Keratinocyte (primary cell): ENCODE measurements at places on chromosomes 6 and 20. TPM values are rescaled to one million over a fixed set of nuclear protein-coding genes. Genes with fewer than 3 reads are reported as not detected.

GRCh38 chr6:56528412-56528841, 114.3 kb downstream of the DST start:
- no peak for DNase-seq

DNA sequence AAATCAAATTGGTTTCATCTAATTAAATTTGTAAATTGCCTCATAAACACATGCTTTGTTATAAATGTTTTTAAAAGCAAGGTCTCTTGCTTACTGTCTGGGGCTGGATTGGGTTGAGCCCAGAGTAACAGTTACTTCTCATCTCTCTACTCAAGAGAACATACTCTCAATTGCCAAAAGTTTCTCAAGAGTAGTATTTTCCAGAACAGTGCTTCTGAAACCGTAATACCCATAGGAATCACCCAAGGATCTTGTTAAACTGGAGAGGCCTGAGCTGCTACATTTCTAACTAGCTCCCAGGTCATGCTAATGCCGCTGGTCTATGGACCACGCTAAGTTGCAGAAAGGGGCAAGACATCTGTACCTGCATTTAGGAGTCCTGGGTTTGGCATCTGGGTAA, 744.9 kb downstream of the PTPRT start:
- no peak for DNase-seq

Gene PRND
- polyA plus RNA-seq, result not detected in 3 replicates

DNA sequence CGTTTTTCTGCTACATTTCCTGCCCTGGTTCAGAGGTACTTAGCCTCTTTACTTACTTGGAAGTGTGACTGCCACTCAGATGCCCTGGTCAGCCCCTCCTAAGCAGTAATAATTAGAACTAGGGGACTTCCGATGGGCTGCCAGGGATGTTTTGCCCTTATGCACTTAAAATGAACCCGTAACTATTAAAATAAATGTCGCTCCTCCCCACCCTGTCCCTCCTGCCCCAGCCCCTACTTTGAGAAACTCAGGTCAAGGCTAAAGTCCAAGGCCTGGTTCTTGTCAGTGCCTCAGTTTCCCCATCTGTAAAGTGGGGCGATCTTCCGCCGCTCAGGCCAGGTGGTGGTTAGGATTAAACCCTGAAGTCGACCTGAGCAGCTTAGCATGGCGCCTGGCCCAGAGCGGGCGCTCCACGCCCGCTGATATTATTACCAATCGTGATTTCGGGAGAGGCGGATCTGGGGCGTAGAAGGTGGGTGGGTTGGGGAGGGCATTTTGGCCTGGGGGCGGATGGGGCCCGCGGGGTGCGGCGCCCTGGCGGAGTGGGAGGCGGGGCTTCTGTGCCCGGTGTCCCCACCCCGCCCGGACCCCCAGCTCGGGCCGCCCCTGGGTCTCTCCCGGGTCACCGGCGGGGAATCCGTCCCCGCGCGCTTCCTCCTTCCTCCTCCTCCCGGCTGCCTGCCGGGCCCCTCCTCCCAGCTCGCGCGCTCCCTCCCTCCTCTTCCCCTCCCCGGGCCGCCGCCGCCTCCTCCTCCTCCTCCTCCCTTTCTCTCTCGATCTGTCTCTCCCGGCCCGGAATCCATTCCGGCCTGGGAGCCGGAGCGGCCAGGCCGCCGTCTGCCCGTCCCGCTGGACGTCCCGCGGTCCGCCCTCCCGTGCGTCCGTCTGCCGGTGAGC, at the start of gene SRC:
SRC (plus strand) TSS at position 802 of the 897 bp plus-strand sequence. CDS start 38,014 bp downstream, outside the sequence.
- no peak for DNase-seq

DNA sequence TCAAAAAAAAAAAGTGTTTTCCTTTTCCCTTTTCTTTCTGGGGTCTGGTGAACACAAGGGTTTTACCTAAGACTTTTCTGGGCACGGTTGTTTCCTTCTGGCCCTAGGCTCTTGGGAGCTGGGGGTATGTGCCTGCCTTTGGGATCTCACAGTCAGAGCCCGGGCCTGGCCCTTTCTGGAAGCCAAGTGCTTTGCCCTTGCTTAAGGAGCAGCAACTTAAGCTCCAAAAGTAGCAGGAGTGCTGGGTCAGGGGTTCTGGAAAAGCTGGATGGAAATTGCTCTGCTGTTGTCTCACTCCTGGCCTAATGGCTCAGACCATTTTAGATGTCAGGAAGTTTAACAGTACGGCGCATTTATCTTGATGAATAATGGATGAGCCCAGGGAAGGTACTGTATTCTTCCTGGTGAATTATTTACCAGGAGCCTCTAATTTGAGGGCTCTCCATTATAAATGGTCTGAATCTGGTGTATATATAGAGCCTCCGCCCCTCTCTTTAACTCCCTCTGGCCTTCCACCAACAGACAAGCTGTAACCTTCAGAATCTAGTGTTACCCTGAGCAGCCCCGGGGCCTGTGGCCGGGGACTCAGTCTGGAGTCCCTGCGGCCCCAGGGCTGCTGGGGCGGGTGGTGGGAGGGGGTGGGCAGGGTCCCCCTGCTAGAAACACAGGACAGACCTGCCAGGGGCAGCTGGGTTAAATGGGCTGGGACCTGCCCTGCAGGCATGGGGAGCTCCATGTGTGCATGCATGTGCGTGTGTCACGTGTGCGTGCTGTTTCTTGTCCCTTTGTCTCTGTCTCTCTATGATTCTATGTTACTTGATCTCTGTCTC, 37.5 kb downstream of the PTK7 start:
- DNase-seq, result no peak

GRCh38 chr20:19557291-19557690, 200.8 kb upstream of the RIN2 start:
- no peak for DNase-seq
